ENCODE measurements at places on chromosomes 3 and 15. TPM values are rescaled to one million over a fixed set of nuclear protein-coding genes. Genes with fewer than 3 reads are reported as not detected.

Gene MCTP2
- 0.32 TPM for total RNA-seq

Gene LRRC15
- total RNA-seq = 0.18 TPM

Gene ADPRH
- total RNA-seq = 2.2 TPM

Gene FSD2
- total RNA-seq = not detected

Gene ECE2
- total RNA-seq = not detected

Gene B4GALT4
- total RNA-seq = 21.8 TPM

Gene PAQR9
- not detected for total RNA-seq

Gene GOLGA6B
- not detected for total RNA-seq

Gene TRH
- not detected for total RNA-seq

Gene CTXN2
- not detected for total RNA-seq

Gene ZNF80
- total RNA-seq = not detected

Gene WNT7A
- total RNA-seq = not detected

DNA sequence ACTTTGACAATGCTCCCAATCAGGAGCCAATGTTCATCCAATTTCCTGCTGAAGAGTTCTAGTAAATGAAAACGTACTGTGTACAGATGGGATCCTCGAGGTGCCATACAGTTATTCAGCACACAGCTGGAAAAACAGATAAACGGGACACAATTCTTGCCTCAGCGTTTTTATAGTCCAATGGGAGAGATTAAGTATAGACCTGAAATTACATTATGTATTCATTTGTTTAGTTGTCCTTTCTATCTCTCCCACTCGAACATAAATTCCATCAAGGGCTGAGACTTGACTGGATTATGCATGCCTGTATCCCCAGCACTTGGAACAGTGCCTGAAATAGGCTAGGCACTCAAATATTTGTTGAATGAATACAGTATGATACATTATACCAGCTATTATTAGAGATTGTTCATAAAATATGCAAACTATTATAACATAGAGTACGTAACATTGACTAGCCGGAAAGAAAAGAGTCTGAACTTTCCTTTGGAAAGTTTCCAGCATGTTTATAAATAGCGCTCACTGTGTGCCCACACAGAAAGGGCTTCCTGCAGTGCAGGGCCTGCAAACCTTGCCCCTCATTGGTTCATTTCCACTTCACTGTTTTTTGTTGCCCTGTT lies 27.4 kb upstream of the SNTN start:
- no peak for DNase-seq

GRCh38 chr3:185716436-185717108 lies 108.3 kb downstream of the IGF2BP2 start:
- no peak for DNase-seq

GRCh38 chr3:151009430-151009829 lies 36.9 kb upstream of the CLRN1 start:
- DNase-seq = no peak

GRCh38 chr3:30042916-30043555 lies 563.4 kb upstream of the TGFBR2 start:
- DNase-seq = no peak

GRCh38 chr3:157081626-157082210 lies 78.2 kb downstream of the CCNL1 start:
- DNase-seq = peak; percentile 98

DNA sequence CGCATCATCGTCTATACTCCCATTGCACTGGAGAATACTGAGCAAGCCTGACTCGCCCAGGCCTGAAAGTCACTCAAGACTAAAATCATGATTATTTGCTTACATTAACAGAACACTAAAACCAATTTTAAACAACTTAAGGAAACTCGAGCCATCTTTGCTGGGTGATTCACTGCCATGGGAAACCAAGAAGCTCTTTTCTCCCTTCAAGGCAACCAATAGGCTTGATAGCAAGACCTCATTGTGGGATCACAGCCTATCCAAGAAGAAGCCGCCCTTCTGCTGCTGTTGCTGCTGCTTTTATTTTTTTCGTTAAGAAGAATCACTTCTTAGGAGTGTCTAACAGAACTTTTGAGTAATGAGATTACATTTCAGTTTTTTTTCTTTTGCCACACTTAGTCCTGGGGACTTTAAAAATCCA lies 479.4 kb downstream of the FOXP1 start:
- DNase-seq = no peak

GRCh38 chr3:191774485-191774884 lies 313.5 kb downstream of the PYDC2 start:
- no peak for DNase-seq

DNA sequence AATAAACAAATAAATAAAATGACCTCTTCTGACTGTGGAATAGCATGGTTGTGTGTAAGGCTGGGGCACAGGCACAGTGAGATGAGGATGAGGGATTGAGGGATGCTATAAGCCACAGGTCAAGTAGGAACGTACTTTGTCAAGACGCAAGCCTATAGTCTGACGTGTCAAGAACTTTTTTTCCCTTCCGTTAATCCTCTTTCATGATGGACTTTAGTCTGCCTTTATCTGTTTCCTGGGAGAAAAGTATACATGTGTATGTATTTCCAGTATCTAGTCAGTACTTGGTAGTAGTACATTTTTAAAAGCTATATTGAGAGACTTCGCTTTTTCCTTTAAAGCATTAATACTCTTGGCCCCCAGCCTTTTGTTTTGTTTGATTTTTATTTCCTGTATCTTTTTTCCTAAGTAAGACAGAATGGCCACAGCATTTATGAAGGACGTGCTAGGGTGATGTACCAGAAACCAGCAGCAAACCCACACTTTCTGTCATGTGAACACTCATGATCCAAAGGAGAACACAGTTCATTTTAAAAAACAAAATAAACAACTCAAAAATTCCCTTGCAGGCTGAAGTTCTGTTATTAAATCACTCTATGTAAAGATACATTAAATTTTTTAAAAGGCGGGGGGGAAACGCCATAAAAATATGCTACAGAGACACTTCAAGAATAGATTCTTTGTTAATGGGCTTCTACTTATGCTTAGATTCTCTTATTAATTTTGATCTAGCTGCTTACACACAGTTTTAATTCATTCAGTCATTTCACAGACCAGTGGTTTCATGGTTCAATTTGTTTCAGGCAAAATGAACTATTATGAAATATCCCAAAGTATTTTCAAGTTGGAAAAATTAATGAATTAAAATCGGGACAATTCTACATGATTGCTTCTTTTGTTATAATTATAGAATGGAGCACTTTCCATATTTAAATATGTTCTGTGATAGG lies 114.7 kb downstream of the SNRK start:
- DNase-seq = no peak

GRCh38 chr3:10715886-10716285 lies 100.1 kb upstream of the SLC6A11 start:
- DNase-seq = no peak

DNA sequence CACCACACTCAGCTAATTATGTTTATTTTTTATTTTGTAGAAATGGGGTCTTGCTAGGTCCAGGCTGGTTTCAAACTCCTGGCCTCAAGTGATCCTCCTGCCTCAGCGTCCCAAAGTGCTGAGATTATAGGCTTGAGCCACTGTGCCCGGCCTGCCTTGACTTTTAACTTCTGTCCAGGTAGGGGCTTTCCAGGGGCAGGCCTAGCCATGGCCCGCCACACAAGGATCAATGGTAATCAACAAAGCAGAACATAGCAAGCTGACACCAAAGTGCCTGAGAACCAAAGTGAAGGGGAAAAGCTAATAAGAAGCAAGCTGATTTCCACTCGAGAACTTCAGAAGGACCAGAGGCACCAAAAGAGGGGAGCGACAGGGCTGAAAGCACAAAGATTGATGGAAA lies 9.4 kb upstream of the CRTC3 start:
- no peak for DNase-seq

GRCh38 chr3:102098130-102098885 lies 249.0 kb downstream of the NFKBIZ start:
- DNase-seq = no peak

DNA sequence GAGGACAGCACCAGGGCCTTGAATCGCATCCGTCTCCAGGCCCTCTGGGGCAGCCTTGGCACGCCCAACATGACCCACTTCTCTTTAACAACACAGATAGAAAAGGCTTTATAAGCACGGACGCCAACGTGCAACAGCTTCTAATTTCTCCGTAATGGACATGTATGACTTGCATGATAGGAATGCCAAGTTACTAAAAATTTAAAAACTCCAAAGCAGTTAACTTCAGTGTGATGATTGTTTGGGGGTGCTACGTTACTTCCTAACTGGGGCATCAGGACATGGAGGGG lies 30.9 kb upstream of the SNRPA1 start:
- no peak for DNase-seq

GRCh38 chr15:88124199-88124598 lies 132.3 kb downstream of the NTRK3 start:
- DNase-seq = no peak

DNA sequence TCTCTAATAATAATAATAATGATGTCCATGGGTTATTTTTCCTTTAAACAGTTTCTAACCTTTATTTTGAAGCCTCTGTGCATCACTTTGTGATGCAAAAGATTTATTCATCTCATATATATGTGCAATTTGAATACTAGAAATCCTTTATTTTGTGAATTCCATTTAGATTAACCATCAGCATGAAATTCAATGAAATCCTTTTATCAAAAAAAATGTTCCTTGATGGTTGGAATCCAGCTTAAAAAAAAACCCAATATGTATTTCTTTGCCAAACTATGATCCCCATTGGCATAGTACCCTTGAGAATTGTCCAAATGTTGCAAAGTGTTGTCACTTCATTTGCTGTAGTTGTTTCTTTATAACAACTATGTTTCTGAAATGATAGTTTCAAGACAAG lies 7.4 kb downstream of the TBC1D23 start:
- no peak for DNase-seq

DNA sequence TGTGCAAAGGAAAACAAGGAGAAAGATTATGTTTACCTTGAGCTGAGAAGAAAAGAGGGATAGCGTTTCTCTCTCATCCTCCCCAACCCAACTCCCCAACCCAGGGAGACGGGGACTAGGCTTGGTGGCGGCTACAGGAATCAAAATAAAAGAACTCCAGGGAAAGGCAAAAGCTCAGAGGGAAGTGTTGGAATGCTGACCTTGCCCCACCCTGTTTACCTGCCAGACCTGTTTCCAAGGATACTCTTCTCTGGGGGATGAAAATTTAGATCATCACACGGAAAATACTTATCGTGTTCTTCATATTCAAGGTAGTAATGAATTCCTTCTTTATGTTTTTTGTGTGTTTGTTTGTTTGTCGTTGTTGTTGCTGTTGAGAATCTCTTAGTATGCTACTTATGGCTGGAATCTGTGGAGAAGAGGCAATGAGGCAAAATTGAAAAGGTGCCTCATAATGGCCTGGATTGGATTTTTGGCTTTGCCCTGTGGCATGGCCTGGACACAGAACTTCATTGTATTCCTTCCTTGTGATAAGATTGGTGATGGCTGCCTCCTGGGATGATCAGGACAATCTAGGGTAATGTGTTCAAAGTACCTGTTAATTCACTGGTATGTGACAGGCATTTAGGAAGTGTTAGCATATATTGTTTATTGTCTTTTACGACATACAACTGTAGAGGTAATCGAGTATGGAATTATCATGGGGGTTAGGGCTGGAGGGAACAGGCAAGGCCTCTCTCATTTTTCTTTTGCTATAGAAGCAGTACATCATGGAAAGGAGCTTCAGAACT lies 11.1 kb upstream of the TPRG1 start:
- no peak for DNase-seq

DNA sequence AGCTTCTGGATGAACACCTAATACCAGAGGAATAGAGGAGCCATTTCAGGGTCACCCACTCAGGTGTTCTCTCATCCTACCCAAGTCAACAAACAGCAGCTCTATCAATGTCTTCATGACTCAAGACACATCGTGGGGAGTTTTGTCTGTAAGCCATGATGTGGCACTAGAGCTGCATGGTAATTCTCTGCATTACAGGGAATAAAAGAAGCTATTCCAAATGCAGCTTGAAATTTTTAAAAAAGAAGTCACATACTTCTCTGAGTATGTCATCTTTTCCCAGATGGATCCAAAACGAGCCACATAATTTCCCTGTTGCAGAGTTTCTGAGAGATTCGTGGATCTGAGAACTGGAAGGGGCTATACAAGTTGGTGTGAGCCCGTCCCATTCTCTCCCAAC lies 6.1 kb upstream of the THSD4 start:
- DNase-seq = peak; percentile 15

DNA sequence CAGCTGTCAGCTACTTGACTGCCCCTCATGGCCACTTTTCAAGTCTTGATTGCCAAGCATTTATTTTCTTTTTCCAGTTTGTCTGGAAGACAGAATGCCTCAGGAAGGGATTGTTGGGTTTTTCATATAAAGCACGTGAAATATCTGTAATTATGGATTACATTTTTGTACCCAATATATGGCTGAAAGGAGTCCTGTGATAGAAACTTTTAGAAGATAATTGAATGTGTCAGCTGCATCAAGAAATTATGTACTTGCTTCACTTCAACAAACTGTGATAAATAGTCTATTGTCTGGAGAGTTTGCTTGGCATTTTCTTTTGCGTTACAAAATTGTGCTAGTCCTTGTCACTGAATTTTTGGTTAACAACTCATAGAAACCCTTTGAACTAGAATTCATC lies 247.9 kb upstream of the SLCO3A1 start:
- no peak for DNase-seq

- DNase-seq = no peak
Measured at GRCh38 chr15:62392376-62392775, 227.3 kb upstream of the C2CD4B start.
